ENCODE measurements at places on chromosomes 3 and 15.

- no peak for DNase-seq
Observed at GRCh38 chr3:102178817-102179216, 256.0 kb upstream of the ZPLD1 start.

GRCh38 chr3:49387721-49388120 is 24.1 kb downstream of the RHOA start:
- DNase-seq: no peak

- peak; percentile 84 for DNase-seq
Observed at GRCh38 chr3:58167431-58168351, 43.1 kb downstream of the DNASE1L3 start.

DNA sequence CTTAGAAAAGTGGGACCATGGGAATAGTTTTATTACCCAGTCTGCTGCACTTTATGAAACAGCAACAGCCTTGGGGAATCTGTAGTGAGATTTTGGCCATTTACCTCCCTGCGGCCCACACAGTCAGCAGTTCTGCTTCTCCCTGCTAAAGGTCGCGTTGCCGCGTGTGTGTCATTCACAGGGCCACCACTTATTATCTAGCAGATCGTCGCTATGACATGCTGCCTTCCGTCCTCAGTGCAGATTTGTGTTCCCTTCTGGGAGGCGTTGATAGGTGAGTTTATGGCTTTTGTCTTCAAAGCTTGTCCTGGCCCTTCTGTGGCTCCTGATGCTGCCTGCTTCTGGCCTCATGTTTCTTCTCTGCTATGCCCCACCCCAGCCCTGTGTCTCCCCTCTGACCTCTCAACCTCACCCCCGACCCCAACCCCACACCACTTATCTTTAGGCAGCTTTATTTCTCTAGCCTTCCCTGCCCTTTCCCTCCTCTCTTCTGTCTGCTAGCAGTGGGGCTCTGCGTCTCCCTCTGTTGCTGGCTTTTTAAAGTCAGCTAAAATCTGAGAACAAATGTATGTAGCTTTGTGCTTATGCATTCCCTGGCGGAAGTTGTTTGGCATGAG is 30.1 kb downstream of the DIS3L start:
- DNase-seq: no peak

GRCh38 chr15:38176691-38177090 is 75.9 kb upstream of the SPRED1 start:
- DNase-seq: no peak

GRCh38 chr3:48026098-48026497 is 9.9 kb upstream of the MAP4 start:
- no peak for DNase-seq

- DNase-seq: no peak
Observed at GRCh38 chr15:63923993-63924950, 90.5 kb upstream of the HERC1 start.

DNA sequence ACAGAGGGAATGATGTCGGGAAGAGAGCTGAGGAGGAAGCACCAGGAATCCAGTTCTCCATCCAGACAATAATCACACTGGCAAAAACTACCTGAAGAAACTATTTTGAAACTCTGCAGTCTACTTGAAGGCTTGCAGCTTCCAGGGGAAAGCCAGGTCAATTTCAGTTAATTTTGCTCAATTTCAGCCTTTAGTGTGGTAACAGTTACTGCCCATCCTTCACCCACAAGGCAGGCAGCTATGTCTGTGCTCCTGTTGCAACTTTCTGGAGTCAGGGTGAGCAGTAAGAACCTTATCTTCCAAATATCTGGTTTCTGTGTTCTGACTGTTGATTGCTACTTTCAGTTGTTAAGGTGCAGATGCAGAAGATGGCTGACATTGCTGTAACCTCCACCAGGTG is 221.7 kb downstream of the ADAMTS17 start:
- no peak for DNase-seq

- DNase-seq: no peak
Observed at GRCh38 chr3:110420158-110420641, 651.4 kb upstream of the NECTIN3 start.

- DNase-seq: no peak
Observed at GRCh38 chr15:65212097-65212496, 824 bp upstream of the CILP start.

Measured in 8988T (cell line).